ENCODE measurements at places on chromosomes 11 and 22.

- no peak for DNase-seq
These were observed 46.5 kb downstream of the NFAM1 start for GRCh38 chr22:42385696-42386095.

DNA sequence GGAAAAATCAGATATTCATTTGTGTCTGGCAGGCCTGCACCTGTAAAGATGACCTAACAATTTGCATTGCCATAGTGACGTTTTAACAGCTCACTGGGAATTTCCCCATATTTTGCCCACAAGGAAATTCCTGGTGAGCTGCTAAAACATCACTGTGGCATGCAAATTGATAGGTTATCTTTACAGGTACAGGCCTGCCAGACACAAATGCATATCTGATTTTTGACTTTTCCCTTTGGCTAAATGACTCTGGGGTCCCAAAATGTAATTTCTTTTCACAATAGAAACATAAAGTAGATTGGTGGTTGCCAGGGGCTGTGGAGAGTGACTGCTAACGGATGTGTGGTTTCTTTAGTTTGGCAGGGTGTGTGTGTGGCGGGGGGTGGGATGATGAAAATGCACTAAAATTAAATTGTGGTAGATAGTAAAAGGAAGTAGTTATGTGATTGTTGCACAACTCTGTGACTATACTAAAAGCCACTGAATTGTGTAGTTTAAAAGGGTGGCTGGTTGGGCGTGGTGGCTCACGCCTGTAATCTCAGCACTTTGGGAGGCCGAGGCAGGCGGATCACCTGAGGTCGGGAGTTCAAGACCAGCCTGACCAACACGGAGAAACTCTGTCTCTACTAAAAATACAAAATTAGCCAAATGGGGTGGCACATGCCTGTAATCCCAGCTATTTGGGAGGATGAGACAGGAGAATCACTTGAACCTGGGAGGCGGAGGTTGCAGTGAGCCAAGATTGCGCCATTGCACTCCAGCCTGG lies 18.5 kb upstream of the FEZ1 start:
- peak; percentile 66 for DNase-seq

DNA sequence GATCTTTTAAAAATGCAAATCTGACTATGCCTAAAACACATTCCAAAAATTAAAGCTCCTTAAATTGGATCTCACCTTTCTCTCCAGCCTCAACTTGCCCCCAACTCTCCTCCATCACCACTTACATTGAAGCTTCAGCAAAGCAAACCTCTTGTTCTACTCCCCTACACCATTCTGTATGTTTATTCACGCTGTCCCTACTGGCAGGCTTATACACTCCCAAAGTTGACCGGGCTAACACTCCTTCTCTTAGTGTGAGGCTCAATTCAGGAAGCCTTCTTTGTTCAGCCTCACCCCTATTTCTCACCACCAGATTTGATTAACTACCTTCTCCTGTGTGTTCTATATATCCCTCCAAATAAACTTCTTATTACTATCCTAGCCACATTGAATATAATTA lies 1.8 kb upstream of the GDPD4 start:
- no peak for DNase-seq

DNA sequence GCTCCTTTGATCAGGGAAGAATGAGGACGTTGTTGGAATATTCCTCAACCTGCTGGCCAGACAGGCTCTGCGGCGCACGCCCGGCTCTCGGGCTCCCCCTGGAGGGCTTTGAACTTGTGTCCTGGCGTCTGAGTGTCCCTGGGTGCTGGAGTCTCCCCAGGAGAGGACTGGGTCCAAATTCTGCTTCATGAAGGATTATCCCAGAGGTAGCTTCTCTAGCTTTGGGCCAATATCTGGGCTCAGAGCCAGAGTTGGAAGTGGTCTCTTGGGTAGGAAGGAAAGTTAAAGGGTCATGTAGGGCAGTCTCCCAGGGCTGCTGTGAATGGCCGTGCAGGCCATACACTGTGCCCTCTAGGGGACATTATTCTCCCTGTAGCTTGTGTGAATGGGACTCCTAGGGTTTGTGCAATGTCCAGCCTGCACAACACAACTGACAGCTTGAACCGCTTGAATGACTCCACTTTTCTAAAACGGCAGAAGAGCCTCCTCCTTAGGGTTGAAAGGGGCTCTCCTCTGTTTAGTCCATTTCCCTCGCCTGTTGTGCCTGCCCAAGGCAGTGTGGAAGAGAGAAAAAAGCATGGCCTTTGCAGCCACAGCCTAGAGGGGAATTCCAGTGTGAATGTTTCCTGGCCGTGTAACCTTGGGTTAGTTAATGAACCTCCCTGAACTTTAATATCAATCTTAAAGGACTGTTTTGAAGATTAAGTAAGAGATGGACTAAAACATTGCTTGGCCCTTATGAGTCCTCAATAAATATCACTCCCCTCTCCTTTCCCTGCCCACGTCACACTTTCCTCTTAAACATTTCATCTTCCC lies 111.2 kb upstream of the THY1 start:
- DNase-seq: peak; percentile 78
